ENCODE measurements at places on chromosomes 2 and 18.

GRCh38 chr18:37567994-37568359 is 2.4 kb upstream of the CELF4 start:
- no peak overlapping the region for H3K4me3 ChIP-seq
- H3K4me1 ChIP-seq, result no peaks in the 10 kb centered on the region

- H3K4me1 ChIP-seq, result no peaks in the 10 kb centered on the region
- DNase-seq, result no peak
- H3K27ac ChIP-seq, result no peak overlapping the region
- H3K36me3 ChIP-seq, result no peaks in the 10 kb centered on the region
- no peaks in the 10 kb centered on the region for H3K27me3 ChIP-seq
Measured at GRCh38 chr18:3985664-3986063, 469.4 kb downstream of the DLGAP1 start.

DNA sequence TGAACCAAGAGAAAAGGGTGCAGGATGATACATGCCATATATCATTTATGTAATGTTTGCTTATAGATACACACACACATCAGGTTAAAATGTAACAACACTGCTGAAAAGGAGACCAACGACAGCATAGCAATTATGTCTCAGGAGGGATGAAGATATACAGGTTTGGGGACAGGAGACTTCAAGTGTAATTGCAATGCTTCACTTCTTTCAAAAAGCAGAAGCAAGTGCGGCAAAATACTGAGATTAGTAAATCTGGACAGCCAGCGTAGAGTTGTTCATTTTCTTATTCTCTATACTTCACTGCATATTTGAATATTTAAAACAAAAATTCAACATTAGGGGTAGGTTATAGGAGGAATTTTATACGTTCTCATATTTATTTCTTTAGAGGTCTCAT is 87.2 kb downstream of the L3MBTL4 start:
- no peak for DNase-seq
- H3K27ac ChIP-seq, result no peak overlapping the region
- H3K4me3 ChIP-seq, result no peak overlapping the region
- H3K36me3 ChIP-seq, result no peaks in the 10 kb centered on the region
- no peaks in the 10 kb centered on the region for H3K4me1 ChIP-seq

GRCh38 chr18:25469489-25469888 is 117.5 kb upstream of the ZNF521 start:
- no peak for DNase-seq
- no peaks in the 10 kb centered on the region for H3K4me1 ChIP-seq
- no peak overlapping the region for H3K27ac ChIP-seq
- H3K36me3 ChIP-seq, result no peaks in the 10 kb centered on the region

DNA sequence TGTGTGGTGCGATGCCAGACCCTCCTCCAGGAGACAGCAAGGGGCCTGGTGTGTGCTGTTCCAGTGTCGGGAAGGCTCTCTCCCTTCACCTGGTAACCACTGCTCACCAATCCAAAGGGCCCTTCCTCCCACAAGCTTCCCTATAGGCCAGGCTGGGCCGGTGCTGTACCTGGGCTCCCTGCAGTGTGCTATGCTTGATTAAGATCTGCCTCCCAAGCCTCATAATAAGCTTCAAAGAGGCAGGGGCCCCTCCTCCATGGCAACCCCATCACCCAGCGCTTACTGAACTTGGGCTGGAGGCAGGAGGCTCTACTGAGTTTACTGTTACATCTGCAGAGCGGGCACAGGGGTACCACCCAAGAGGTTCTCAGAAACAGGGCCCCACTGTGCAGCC is 4.5 kb upstream of the MAL start:
- H3K36me3 ChIP-seq, result no peaks in the 10 kb centered on the region
- DNase-seq, result no peak

DNA sequence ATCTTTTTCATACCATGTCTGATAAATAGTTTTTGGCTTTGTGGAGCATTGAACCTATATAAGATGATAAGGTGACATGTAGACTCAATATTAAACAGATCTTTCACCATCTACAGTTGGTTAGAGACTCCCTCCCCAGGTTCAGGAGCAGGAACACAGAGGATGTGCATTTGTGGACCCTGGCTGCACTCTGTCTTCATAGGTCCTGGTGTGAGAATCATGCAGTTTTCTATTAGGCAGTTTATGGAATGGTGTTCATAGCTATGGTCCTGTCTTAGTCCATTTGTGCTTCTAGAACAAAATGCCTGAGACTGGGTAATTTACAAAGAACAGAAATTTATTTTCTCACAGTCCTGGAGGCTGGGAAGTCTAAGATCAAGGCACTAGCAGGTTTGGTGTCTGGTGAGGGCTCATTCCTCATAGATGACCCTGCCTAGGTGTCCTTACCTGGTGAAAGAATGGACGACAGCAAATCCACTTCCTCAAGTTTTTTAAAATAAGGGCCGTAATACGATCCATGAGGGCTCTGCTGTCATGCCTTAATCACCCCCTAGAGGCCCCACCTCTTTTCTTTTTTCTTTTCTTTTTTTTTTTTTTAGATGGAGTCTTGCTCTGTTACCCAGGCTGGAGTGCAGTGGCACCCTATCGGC is 35.3 kb upstream of the FAM98A start:
- H3K4me3 ChIP-seq, result no peak overlapping the region
- H3K27ac ChIP-seq, result no peak overlapping the region

GRCh38 chr2:147792966-147793617 is 51.7 kb upstream of the ACVR2A start:
- H3K27ac ChIP-seq, result no peak overlapping the region
- no peaks in the 10 kb centered on the region for H3K36me3 ChIP-seq
- H3K4me1 ChIP-seq, result no peaks in the 10 kb centered on the region
- no peak for DNase-seq

DNA sequence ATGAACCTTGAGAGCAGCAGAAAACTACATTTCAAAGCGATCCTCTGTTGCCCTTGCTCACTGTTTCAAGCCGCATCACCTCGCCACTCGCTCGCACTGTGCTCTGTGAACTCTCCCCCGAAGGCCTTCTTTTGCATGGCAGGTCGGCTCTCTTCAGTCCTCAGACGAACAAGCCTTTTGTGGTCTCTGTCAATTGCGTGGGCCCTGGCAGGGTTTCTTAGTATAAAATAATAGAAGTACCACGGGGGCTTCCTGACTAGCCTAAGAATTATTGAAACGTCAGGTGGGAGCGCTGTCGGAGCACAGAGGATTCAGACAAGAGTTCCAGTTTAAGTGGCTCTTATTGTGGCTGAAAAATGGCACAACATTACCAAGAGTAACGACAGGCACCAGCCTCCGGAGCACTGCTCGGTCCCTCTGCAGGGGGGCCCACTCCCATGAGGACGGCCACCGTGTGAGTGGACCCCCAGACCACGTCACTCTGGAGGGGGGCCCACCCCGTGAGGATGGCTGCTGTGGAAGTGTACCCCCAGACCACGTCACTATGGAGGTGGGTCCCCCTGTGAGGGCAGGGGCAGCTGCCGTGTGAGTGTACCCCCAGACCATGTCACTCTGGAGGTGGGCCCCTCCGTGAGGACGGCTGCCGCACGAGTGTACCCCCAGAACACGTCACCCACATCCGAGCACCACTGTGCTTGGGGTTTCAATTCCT is 237.7 kb downstream of the HDAC4 start:
- H3K27ac ChIP-seq, result no peak overlapping the region
- H3K4me1 ChIP-seq, result peaks cover 9% of the 10 kb centered on the region
- no peaks in the 10 kb centered on the region for H3K36me3 ChIP-seq
- DNase-seq, result no peak
- no peak overlapping the region for H3K4me3 ChIP-seq

DNA sequence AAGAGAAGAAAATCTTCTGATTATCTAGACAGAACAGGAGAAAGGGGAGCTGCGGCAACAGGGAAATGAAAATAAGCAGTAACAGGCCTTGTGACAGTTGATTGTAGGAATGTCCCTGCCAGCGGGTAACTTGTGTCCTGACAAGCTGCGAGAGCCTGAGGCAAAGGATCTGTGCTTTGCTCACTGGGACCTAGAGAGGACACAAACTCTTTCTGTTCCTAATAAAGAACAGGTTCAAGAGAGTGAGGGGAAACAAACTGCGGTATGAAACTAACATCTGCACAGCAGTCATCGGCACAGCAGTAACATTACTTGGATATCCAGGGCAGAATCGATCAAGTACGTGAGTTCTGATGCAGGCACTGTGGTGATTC is 103.7 kb upstream of the THOC1 start:
- no peak overlapping the region for H3K4me3 ChIP-seq
- no peaks in the 10 kb centered on the region for H3K4me1 ChIP-seq
- DNase-seq, result no peak
- H3K27ac ChIP-seq, result no peak overlapping the region
- no peaks in the 10 kb centered on the region for H3K27me3 ChIP-seq

DNA sequence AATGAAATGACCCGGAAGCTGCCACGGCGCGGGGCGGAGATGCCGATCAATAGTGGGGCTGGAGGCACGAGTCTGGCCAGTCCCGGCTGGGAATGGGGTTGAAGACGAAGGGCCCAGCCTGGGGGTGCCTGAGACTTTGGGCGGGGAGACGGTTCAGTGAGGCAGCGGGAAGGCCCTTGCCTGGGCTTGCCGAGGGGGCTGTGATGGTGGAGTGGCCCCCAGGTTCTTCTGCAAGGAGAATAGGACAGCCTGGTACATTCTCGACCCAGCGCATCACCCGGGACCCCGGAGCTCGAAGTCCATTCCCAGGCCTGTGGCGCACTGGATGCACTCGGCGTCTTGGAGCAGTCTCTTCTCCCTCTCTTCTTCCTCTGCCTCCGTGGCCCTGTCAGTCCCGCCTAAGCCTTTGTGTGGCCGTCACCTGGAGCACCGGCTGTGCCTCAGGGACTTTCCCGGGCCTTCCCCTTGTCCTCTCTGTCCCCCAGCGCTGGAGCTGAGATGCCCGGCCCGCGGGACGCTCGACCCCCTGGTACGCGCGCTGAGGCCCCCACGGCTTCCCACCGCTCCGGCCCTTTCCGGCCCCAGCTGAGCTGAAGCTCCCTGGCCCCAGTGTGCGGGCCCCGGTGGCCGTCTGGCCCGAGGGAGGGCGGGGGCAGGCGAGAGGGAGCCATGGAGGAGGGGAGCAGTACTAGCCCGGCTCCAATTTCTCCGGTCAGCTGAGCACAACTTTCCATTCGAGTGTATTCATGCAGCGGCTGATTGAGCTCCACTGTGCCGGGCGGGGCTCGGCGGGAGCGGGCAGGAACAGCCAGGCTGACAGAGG is 8.0 kb downstream of the SIX3 start:
- H3K27ac ChIP-seq, result no peak overlapping the region
- H3K4me1 ChIP-seq, result peaks cover 7% of the 10 kb centered on the region
- DNase-seq, result no peak
- no peak overlapping the region for H3K4me3 ChIP-seq
- H3K36me3 ChIP-seq, result no peaks in the 10 kb centered on the region
- H3K27me3 ChIP-seq, result no peaks in the 10 kb centered on the region

DNA sequence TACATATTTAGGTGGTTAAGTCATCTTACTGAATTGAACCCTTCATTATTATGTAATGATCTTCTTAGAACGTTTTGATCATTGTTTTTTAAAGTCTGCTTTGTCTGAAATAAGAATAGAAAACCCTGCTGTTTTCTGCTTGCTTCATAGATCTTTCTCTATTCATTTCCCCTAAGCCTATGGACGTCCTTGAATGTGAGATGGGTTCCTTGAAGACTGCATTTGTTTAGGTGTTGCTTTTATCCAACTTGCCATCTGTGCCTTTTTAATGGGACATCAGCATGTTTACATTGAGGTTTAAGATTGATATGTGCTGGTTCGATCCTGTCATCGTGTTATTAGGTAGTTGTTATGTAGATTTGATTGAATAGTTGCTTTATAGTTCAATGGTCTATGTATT is 95.4 kb downstream of the SNTG2 start:
- no peak overlapping the region for H3K4me3 ChIP-seq
- H3K27ac ChIP-seq, result no peak overlapping the region
- DNase-seq, result no peak
- no peaks in the 10 kb centered on the region for H3K36me3 ChIP-seq
- peaks cover 4% of the 10 kb centered on the region for H3K27me3 ChIP-seq

- H3K4me3 ChIP-seq, result no peak overlapping the region
- no peak overlapping the region for H3K27ac ChIP-seq
- H3K4me1 ChIP-seq, result no peaks in the 10 kb centered on the region
- no peak for DNase-seq
- no peaks in the 10 kb centered on the region for H3K27me3 ChIP-seq
Measured at GRCh38 chr2:46379213-46380037, 82.2 kb downstream of the EPAS1 start.

DNA sequence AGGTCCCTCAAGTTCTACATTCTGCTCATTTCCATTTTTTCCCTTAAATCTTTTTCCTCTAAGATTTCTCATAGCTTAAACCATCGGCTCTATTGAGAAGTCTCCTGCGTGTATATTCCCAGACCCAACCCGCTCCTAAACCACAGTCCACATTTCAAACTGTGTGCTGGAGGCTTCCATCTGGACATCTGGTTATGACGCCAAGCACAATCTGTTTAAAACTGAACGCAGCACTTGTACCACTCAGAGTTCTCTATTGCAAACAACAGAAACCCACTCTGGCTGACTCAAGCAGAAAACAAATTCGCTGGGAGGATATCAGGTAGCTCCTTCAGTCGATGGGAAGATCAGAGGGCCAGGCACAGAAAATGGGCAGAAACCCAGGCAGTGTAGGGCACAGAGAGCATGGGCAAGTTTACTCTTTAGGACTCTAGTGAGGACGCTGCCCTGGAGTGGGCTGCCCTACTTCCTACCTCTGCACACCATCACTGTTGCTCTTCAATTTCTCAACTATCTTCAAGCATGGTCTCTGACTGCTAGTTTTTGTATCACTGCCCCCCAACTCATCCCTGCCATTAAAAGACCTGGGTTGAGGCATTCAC is 5.6 kb upstream of the EML4 start:
- no peaks in the 10 kb centered on the region for H3K36me3 ChIP-seq
- no peak overlapping the region for H3K27ac ChIP-seq
- no peak for DNase-seq
- no peak overlapping the region for H3K4me3 ChIP-seq
- peaks cover 8% of the 10 kb centered on the region for H3K4me1 ChIP-seq
- H3K27me3 ChIP-seq, result no peaks in the 10 kb centered on the region

GRCh38 chr2:31270131-31270530 is 36.2 kb downstream of the EHD3 start:
- no peak overlapping the region for H3K27ac ChIP-seq
- no peaks in the 10 kb centered on the region for H3K4me1 ChIP-seq
- no peak overlapping the region for H3K4me3 ChIP-seq
- DNase-seq, result no peak
- H3K27me3 ChIP-seq, result peaks cover 7% of the 10 kb centered on the region

DNA sequence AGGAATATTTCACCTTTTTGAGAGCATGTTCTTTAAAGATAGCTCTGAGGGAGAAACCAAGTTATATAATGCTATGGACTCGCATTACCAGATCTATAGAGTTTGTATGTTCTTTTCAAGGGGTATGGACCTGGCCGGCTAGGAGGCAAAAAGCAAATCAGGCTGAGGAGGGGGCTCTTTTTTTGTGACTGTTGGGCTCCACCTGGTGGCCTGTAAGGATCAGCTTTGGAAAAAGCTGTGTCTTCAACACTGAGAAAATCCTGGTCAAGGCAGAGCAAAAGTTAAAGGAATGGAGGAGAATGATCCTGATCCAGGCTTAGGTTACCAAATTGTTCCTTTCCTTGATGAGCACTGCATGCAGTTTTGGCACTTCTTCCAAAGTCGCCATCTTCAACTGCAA is 180.5 kb downstream of the DIS3L2 start:
- no peaks in the 10 kb centered on the region for H3K36me3 ChIP-seq
- H3K27ac ChIP-seq, result no peak overlapping the region
- H3K27me3 ChIP-seq, result no peaks in the 10 kb centered on the region

All from HCT116 (cell line).